Fibroblast of villous mesenchyme (primary cell): ENCODE measurements at places on chromosomes 5 and 9. TPM values are rescaled to one million over a fixed set of nuclear protein-coding genes. Genes with fewer than 3 reads are reported as not detected.

Gene PKD2L2
- not detected in 2 replicates for total RNA-seq

Gene SLC34A3
- total RNA-seq: under 0.01 TPM in 1 of 2 replicates, not detected in the other

Gene SPOCK1
- 49.0 and 54.8 TPM in 2 replicates for total RNA-seq

Gene IL5
- not detected in 2 replicates for total RNA-seq

Gene FBXW5
- 104 and 115 TPM in 2 replicates for total RNA-seq

Gene MRPL36
- 49.7 and 55.1 TPM in 2 replicates for total RNA-seq

Gene OR1N2
- not detected in 2 replicates for total RNA-seq

Gene ZDHHC11
- 0.64 and 0.86 TPM in 2 replicates for total RNA-seq

Gene HSDL2
- 29.3 and 55.3 TPM in 2 replicates for total RNA-seq

Gene TEX48
- not detected in 2 replicates for total RNA-seq

Gene OCLN
- total RNA-seq: 0.43 and 0.64 TPM in 2 replicates

Gene IL4
- not detected in 2 replicates for total RNA-seq

Gene TLX3
- not detected in 2 replicates for total RNA-seq

Gene PAPPA
- total RNA-seq: 42.5 and 104 TPM in 2 replicates

Gene MEIKIN
- total RNA-seq: not detected in 2 replicates

Gene ABCA1
- total RNA-seq: 88.3 and 132 TPM in 2 replicates

Gene CD180
- total RNA-seq: not detected in 2 replicates

Gene SLC25A2
- total RNA-seq: under 0.01 and 0.64 TPM in 2 replicates
